Naive thymus-derived CD8-positive, alpha-beta T cell (primary cell): ENCODE measurements at places on chromosomes 16 and 17.
A peak's percentile ranks its signal among the peaks of the same experiment; 100 is the strongest.

DNA sequence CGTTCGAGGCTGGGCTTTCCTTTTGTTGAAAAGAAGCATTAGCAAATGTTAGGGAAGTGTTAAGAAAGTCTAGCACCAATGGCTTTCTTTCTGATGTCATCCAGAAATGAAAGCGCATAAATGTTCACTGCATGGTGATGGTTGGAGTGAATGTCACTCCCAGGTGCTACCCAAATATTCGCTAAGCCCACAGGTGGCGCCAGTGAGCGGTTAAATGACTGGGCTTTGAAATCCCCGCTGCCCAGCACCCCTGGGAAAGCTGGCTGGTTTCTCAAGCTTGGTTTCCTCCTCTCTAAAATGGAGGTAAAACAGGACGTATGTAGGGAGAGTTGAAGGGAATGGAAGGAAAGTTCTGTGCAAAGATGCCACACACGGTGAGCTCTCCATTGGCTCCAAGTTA, 104.4 kb downstream of the IRX5 start:
- no peak for DNase-seq

DNA sequence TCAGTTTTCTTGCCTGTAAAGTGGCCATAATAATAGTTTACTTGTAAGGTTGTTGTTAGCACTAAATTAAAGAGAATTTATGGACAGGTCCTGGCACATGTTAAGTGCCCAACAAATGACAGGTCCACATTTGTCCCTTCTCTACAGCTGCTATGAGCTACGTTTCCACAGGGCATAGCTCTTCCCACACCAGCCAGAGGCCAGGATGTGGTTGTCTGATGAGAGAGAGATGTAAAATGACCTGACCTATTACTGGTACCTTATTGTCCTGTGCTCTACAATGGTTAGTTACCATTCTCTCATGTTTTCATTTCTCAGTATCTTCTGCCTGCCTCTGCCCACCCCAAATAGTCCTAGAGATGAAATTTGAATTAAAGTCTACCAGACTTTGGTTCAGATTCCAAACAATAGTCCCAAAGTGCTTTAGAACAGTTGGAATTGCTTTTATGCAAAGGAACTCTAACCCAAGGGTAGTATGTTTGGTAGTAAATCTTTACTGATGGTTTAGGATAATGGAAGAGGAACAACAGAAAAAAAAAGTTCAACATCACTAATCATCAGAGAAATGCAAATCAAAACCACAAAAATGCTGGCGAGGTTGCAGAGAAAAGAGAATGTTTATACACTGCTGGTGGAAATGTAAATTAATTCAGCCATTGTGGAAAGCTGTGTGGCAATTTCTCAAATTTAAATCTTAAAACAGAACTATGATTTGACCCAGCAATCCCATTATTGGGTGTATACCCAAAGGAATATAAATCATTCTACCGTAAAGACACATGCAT, 57.1 kb upstream of the ANKFN1 start:
- DNase-seq, result no peak

GRCh38 chr16:72455743-72456659, 284.0 kb upstream of the PMFBP1 start:
- no peak for DNase-seq

- DNase-seq, result peak; percentile 51
Observed at GRCh38 chr16:1723450-1724147, 17.6 kb downstream of the MAPK8IP3 start.

GRCh38 chr16:63813862-63814261, 1308.0 kb downstream of the CDH11 start:
- DNase-seq, result no peak

DNA sequence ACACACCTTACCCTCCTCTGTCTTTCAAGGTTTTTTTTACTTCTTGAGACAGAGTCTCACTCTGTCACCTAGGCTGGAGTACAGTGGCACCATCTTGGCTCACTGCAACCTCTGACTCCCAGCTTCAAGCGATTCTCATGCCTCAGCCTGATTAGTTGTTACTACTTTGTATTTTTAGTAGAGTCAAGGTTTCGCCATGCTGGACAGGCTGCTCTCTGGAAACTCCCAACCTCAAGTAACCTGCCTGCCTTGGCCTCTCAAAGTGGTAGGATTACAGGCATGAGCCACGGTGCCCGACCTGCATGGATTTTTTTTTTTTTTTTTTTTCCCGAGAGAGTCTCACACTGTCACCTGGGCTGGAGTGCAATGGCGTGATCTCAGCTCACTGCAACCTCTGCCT, 273.2 kb downstream of the RBFOX1 start:
- DNase-seq, result no peak

DNA sequence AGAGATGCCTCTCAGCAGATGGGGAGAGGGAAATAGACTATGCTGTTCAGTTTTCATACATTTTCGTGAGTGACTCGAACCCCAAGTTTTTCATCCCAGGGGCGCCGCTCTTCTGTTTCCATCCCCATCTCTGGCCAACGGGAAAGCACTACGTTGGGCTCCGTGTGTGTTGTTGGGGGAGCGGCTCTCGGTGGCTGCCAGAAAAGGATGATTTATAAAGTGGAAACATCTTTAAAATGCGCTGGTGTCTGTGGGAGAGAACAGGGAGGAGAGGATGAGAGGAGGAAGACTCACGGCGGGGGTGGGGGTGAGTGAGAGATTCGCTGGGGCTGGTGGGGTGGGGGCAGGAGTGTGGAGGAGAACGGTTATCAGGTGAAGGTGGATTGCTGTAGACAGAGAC, 5.8 kb downstream of the TBX4 start:
- no peak for DNase-seq

GRCh38 chr17:83126275-83126811, 46.9 kb downstream of the METRNL start:
- DNase-seq, result no peak

DNA sequence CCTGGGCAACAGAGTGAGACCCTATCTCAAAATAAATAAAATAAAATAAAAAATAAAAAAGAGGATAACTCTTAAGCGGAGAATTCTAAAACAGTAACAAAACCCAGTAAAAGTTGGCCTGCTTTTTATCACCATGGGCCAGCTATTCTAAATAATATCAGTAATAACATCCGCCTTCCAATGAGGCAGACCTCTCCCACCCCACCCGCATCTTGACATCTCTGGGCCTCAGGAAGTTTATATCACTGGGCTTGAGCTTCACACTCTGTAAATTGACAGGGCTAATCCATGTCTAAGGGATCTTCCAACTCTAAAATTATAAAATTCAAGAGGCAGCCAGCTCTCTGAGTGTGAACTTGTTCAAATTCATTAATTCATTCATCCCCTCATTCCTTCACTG, 82.9 kb upstream of the MTMR4 start:
- no peak for DNase-seq

DNA sequence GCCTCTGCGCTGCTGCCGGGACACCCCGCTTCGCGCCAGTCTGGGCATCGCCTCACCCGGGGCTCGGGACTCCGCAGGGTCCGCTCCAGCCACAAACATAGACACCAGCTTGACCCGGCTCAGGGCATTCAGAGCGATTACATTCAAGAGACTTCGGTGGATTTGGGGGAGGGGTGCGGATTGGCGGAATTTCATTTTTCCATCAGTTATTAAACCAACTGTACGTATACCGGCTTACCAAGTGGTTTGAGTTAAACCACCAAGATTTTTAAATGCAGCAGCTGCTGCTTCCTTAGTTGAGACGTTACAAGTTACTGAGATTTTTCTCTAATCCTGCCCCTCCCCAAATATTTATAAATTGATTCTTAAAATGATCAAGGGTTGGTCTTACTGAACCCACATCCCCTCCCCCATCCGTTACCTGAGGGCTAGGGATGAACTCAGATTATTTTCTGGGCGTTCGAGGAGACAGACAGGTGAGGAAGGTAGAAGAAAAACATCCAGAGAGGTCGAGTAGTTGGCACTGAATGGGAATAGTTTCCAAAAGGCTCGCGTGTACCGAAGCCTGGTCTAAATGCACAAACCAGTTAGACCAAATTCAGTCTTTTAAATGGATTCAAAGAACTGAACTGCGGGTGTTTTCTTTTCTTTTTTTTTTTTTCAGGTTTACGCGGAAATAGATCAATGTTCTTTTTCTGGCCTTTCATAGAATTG, 1.5 kb downstream of the CRHR1 start:
- DNase-seq, result no peak

DNA sequence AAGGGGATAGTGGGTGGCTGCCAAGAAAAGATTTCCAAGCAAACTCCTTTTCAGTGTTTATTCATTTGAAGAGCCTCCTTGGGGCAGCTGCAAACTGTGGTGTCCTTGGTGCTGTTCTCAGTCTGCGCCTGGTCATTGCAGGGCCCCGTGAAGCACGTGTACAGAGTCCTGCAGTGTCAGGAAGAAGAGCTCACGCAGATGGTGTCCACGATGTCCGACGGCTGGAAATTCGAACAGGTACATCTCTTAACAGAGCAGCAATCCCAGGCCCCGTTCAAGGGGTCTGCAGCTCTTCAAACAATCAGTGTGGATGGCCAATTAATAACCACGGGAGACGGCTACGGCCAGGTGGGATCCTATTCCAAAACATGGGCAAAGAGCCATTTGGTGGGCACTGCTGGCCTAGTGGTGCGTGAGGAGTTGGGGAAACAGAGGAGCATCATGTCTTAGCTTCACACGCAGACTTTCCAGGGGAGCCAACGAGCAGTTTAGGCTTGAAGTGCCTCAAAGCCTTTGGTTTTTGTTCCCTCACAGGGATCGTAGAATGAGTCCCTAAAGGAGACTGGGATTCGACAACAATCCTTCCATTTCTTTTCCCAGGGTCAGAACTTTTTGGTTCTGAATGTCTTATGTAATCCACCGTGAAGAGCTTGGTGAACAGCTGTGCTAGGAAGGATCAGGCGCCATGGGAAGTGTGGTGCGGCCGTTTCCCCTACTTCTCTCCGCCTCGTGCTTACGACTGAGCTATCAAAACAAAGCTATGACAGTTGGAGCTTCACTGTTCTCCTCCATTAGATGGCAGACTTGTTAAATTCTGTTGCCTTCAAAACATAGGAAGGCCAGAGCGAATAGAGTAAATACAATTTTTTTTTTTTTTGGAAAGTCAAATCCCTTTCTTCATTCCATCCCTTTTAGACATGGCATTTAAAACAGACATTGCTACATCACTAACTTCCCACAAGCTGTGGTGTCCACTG, 12.6 kb downstream of the KCTD2 start:
- DNase-seq, result no peak

- no peak for DNase-seq
Observed at GRCh38 chr17:17491546-17491988, 4.6 kb downstream of the RASD1 start.

- no peak for DNase-seq
Observed at GRCh38 chr17:50661795-50662391, 27.2 kb downstream of the ABCC3 start.
